ENCODE measurements at places on chromosomes 13 and 19.

DNA sequence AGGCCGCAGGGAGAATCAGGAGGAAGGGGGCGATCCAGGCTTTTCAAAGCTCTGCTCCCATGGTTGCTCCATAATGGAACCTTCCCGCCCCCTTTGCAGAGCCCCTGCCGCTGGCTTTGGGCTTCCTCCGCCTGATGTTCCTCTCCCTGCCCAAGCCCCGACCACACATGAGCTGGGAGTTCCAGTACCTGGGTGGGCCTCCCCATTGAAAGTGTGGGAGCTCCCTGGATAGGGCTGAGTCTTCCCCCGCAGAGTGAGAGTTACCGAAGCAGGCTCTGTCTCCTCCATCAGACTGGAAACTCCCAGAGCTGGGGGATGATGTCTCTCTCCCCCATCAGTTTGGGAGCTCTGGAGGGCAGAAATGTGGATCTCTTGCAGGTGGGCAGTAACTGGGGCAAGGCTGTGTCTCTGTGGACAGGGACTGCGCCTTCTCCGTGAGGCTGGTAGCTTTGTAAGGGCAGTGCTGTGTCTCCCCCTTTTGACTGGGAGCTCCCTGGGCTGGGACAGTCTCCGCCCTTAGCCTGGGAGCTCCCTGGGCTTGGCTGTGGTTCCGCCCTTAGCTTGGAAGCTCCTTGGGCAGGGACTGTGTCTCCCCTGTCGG, 722 bp downstream of the DCAF15 start:
- peaks cover 2% of the 10 kb centered on the region for H3K27me3 ChIP-seq
- DNase-seq = no peak
- H3K4me1 ChIP-seq = peaks cover 15% of the 10 kb centered on the region
- H3K4me3 ChIP-seq = peak overlapping the region; percentile 97

DNA sequence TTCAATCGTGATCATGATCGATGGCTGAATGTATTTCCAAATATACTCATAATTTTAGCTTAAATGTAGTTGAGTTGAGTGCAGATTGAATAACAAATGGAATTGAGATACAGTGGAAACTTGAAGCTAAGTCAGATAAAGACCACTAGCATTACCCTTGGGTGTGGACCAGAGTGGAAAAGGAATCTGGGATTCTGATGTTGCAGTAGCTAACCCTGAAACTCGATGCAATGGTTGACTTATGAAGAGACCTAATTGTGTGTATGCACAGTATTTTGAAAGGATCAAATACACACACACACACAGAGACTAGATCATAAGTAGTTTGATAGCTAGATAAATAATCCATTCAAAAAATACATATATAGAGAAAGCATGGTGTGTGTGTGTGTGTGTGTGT, 135.8 kb downstream of the RXFP2 start:
- H3K27me3 ChIP-seq = peaks cover 23% of the 10 kb centered on the region
- no peaks in the 10 kb centered on the region for H3K36me3 ChIP-seq
- H3K4me3 ChIP-seq = no peak overlapping the region
- no peak overlapping the region for H3K27ac ChIP-seq

DNA sequence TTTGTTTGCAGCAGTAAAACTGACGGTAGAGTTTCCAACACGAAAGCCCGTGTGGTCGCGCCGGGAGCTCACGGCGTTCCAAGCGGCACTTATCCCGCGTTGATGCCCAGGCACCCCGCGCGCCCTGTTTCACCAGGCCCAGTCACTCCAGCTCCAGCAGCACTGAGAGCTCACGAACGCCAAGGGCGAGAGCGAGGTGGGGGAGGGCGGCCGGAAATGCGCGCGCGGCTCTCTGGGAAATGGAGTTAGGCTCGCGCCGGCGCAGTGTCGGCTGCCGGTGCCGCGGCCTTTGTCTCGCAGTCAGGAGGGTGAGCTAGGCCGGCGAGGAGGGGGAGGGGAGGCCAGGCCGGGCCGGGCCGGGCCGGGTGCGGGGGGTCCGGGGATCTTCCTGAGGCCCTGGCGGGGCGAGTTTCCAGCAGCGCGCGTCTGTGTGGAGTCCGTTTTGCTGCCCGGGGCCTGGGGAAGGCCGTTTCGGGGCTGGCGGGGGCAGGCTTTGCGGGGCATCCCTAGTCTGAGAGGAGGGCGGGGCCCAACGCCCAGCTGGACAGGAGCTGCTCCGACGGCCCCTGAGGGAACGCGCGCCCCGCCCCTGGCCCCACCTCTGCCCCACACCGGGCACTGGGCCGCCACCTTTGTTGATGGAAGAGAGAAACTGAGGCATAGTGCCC, at the start of gene ZNF135:
Gene ZNF135, plus strand, starts transcription at position 280 of the 668 bp plus-strand sequence. CDS start 721 bp downstream, outside the sequence.
- H3K4me3 ChIP-seq = peak within 1 kb of the TSS; percentile 21
- no peak for DNase-seq
- H3K4me1 ChIP-seq = no peaks in the 10 kb centered on the region
- peaks cover 14% of the 10 kb centered on the region for H3K36me3 ChIP-seq
- no peaks in the 10 kb centered on the region for H3K27me3 ChIP-seq

GRCh38 chr19:49879243-49879963, 1.9 kb downstream of the TBC1D17 start:
- H3K27me3 ChIP-seq = no peaks in the 10 kb centered on the region
- peak overlapping the region; percentile 22 for H3K4me3 ChIP-seq
- no peak overlapping the region for H3K27ac ChIP-seq

- H3K27ac ChIP-seq = no peak within 1 kb of the TSS
- H3K4me3 ChIP-seq = peak within 1 kb of the TSS; percentile 67
- DNase-seq = peak; percentile 10
- no peaks in the 10 kb centered on the region for H3K36me3 ChIP-seq
Measured at GRCh38 chr13:96053003-96053703, at the start of gene UGGT2. TSS of gene UGGT2 (minus strand) at chr13:96053401. CDS start at chr13:96053312, 89 bp downstream.

DNA sequence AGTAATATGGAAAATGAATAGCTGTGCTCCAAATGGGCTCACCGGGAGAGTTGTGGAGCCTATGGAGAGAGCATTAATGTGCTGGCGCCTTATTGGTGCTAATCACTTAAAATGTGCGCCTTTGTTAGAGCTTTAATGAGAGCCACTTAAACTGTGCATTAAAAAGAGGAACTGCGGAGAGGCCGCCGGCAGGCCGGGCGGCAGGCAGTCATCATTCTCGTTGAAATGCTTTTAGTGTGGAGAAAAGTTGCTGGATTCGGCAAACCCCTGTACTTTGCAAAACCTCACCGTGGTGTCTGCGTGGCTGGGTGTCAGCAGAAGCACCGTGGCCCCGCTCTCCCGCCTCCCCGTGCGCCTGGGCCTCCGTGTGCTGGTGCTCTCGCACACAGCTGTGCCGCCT, 105.5 kb downstream of the KDM4B start:
- H3K27me3 ChIP-seq = no peaks in the 10 kb centered on the region
- H3K4me1 ChIP-seq = no peaks in the 10 kb centered on the region
- H3K4me3 ChIP-seq = no peak overlapping the region
- DNase-seq = no peak
- peaks cover 2% of the 10 kb centered on the region for H3K36me3 ChIP-seq

DNA sequence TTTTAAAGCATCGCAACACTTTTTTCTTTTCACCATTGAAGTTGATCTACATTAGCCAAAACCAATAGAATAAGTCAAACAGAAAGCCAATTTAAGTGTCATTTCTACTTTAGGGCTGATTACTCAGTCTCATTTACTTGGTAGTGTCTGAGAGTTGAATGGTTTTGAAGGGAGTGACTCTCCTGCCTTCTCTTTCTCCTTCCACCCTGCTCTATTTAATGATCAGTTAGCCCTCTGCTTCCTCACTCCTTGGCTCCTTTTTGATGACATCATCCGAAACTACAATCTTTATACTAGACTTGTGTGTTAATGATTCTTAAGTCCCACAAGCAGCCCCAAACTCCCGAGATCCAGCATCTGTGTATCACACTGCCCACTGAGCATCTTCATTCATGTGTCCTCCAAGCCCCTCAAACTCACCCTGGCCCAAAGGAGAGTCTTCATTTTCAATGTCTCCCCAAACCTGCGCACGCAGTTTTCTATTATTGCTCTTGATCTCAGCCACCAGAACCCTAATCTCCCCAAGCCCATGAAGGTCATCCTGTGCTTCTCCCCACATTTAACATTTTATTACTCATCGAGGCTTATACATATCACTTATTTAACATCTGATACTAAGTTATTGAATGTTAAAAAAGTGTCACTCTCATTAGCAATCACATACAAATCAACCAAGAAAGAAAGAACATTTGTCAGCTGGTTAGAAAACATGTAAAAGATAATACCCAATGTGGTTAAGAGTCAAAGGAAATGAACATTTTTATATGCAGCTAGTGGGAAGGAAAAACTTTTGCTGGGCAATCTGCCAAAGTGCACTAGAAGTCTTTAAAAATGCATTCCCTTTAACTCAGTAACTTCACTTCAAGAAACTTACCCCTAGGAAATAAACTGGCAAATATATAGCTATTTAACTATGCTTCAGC, 32.2 kb upstream of the ARGLU1 start:
- peaks cover 4% of the 10 kb centered on the region for H3K4me1 ChIP-seq
- no peak for DNase-seq
- H3K27ac ChIP-seq = no peak overlapping the region
- H3K4me3 ChIP-seq = no peak overlapping the region

DNA sequence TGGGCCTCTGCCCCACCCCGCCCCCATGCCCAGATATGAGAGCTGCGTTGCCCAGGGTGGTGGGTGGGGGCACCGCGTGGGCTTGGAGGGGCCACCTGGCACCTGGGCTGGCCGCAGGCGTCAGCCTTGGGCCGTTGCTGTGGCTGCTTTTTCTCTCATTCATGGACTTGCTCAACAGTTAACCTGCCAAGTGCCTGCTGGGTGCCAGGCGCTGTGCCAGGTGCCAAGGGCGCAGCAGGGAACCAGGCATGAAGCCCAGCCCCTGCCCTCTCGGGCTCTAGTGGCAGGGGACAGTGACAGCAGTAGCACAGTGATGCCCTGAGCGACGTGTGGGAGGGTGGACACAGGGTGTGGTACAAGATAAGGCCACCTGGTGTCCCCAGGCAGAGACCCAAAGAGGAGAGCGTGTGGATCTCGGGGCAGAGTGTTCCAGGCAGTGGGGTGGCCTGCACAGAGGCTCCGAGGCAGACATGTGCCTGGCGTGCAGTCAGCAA, 28.1 kb downstream of the DHX34 start:
- DNase-seq = no peak
- no peaks in the 10 kb centered on the region for H3K27me3 ChIP-seq
- no peak overlapping the region for H3K27ac ChIP-seq
- H3K4me3 ChIP-seq = no peak overlapping the region

GRCh38 chr13:94632226-94632980, 30.7 kb downstream of the GPR180 start:
- H3K4me3 ChIP-seq = no peak overlapping the region
- H3K27me3 ChIP-seq = no peaks in the 10 kb centered on the region
- DNase-seq = no peak
- H3K27ac ChIP-seq = no peak overlapping the region
- H3K36me3 ChIP-seq = peaks cover 24% of the 10 kb centered on the region
- H3K4me1 ChIP-seq = peaks cover 2% of the 10 kb centered on the region

DNA sequence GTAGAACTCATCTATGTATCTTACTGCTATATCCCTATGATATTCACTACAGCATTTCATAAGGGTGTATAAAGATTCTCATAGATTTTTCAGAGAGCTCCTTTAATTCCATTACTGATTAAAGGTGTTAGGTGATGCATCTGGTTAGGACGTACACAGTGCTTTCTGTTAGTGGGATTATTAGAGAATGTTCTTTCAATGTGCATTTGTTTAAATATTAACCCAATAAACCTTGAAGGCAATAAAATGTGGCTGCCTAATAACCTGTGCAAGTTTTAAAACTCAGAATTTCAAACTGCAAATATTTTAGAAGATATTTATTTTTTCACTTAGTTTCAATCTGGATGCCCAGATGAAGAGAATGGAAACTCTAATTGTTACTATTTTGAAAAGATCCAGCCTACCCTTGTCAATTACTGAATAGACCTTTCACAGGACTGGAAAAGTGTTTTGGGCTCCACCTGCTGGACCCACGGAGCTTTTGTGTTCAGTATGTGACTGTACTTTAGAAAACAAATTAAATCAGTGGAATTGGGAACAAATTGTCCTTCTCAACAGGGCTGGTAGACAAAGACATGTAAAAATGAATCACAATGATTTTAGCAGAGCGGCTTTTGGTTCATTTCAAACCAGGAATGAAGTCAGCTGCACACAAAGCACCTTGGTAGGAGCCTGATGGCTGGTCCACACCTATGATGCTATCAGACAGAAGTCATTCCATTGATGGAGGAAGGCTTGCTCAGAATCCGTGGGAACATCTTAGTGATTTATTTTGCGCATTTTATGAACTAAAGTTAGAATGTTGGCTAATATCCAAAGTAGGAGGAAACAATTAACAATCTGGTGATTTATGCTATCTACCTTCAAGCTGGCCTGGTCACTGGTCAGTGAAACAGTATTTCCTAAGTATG, 89.4 kb upstream of the RAP2A start:
- H3K27me3 ChIP-seq = no peaks in the 10 kb centered on the region
- H3K27ac ChIP-seq = no peak overlapping the region
- DNase-seq = no peak
- H3K4me1 ChIP-seq = peaks cover 3% of the 10 kb centered on the region
- H3K36me3 ChIP-seq = peaks cover 22% of the 10 kb centered on the region

- H3K4me1 ChIP-seq = peaks cover 2% of the 10 kb centered on the region
- no peak overlapping the region for H3K4me3 ChIP-seq
- no peak overlapping the region for H3K27ac ChIP-seq
- no peaks in the 10 kb centered on the region for H3K36me3 ChIP-seq
- DNase-seq = no peak
Measured at GRCh38 chr13:51479199-51479523, 26.3 kb upstream of the INTS6 start.

- no peaks in the 10 kb centered on the region for H3K27me3 ChIP-seq
- H3K4me1 ChIP-seq = peaks cover 33% of the 10 kb centered on the region
- DNase-seq = no peak
- no peaks in the 10 kb centered on the region for H3K36me3 ChIP-seq
- no peak overlapping the region for H3K27ac ChIP-seq
- H3K4me3 ChIP-seq = no peak overlapping the region
Measured at GRCh38 chr13:40671956-40672764, 5.7 kb upstream of the FOXO1 start.

- H3K27ac ChIP-seq = no peak overlapping the region
- no peaks in the 10 kb centered on the region for H3K36me3 ChIP-seq
- DNase-seq = no peak
- peaks cover 2% of the 10 kb centered on the region for H3K4me1 ChIP-seq
Measured at GRCh38 chr13:75507027-75508001, 25.3 kb upstream of the TBC1D4 start.

GRCh38 chr13:52029569-52029968, 5.1 kb downstream of the UTP14C start:
- no peak overlapping the region for H3K27ac ChIP-seq
- no peak overlapping the region for H3K4me3 ChIP-seq
- no peaks in the 10 kb centered on the region for H3K27me3 ChIP-seq
- peaks cover 52% of the 10 kb centered on the region for H3K36me3 ChIP-seq

- no peaks in the 10 kb centered on the region for H3K36me3 ChIP-seq
- no peak overlapping the region for H3K27ac ChIP-seq
- DNase-seq = no peak
- H3K4me1 ChIP-seq = no peaks in the 10 kb centered on the region
- no peaks in the 10 kb centered on the region for H3K27me3 ChIP-seq
Measured at GRCh38 chr19:28424662-28425045, 788.3 kb downstream of the UQCRFS1 start.

- no peak overlapping the region for H3K4me3 ChIP-seq
- DNase-seq = no peak
- H3K27me3 ChIP-seq = peaks cover 10% of the 10 kb centered on the region
Measured at GRCh38 chr19:49413348-49413747, 9.9 kb downstream of the PTH2 start.

GRCh38 chr13:112637017-112637801, 49.3 kb upstream of the TUBGCP3 start:
- H3K36me3 ChIP-seq = no peaks in the 10 kb centered on the region
- H3K27me3 ChIP-seq = peaks cover 15% of the 10 kb centered on the region
- H3K27ac ChIP-seq = no peak overlapping the region
- no peak for DNase-seq
- no peak overlapping the region for H3K4me3 ChIP-seq
- H3K4me1 ChIP-seq = peaks cover 9% of the 10 kb centered on the region
